ENCODE measurements at places on chromosomes 3 and 15.

GRCh38 chr15:100729461-100729860 lies 127.1 kb downstream of the ASB7 start:
- H3K36me3 ChIP-seq: no peaks in the 10 kb centered on the region
- no peak for DNase-seq
- H3K27ac ChIP-seq: no peak overlapping the region
- H3K27me3 ChIP-seq: no peaks in the 10 kb centered on the region

DNA sequence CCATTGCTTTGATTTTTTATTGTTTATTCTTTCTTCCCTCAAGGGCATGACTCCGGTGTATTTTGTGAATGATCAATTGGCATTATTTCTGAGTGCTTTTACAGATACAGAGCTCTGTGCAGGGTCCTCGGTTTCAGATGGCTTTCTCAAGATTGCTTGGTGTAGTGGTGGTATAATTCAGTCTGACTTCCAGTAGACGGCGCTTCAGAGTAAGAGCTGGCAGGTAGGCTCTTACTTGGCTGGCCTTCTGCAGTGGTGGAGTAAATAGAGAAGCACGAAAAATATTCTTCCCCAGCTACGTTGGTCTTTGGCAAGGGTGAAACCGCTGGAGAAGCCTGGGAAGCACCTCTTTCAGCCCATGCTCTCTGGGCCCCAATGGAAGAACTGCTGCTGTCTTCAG lies 723.0 kb upstream of the BCHE start:
- no peak overlapping the region for H3K27ac ChIP-seq
- H3K4me1 ChIP-seq: no peaks in the 10 kb centered on the region
- no peaks in the 10 kb centered on the region for H3K27me3 ChIP-seq
- H3K4me3 ChIP-seq: no peak overlapping the region
- DNase-seq: no peak

GRCh38 chr3:129211772-129212171 lies 28.1 kb upstream of the CNBP start:
- no peak overlapping the region for H3K4me3 ChIP-seq
- no peaks in the 10 kb centered on the region for H3K27me3 ChIP-seq
- no peaks in the 10 kb centered on the region for H3K36me3 ChIP-seq
- H3K27ac ChIP-seq: no peak overlapping the region

- no peaks in the 10 kb centered on the region for H3K4me1 ChIP-seq
- H3K27me3 ChIP-seq: no peaks in the 10 kb centered on the region
- peak overlapping the region; percentile 92 for H3K4me3 ChIP-seq
- peak overlapping the region; percentile 44 for H3K27ac ChIP-seq
Observed at GRCh38 chr3:44762170-44762677, 630 bp downstream of the KIF15 start.

DNA sequence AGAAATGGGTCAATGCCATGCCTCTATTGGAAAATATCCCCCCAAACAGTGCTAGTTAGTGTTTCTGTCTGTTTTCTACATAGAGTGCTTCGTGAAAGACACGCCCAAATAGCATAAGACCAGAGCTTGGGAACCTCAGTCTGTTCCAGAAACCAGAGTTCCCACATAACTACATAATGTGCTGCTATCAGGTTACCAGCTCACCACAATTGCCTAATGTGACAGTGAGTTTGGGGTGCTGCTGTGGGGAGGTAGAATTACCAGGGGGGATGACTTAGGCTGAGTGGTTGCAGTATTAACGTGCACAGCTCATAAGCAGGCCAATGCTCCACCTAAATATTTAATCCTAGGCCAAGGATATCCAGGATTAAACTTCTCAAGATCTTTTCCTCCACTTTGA lies 39.2 kb downstream of the DUT start:
- H3K27me3 ChIP-seq: peaks cover 12% of the 10 kb centered on the region
- H3K36me3 ChIP-seq: no peaks in the 10 kb centered on the region
- no peak overlapping the region for H3K4me3 ChIP-seq
- no peak overlapping the region for H3K27ac ChIP-seq
- peak; percentile 52 for DNase-seq

- peak; percentile 13 for DNase-seq
- H3K4me3 ChIP-seq: no peak overlapping the region
- H3K27ac ChIP-seq: no peak overlapping the region
- H3K4me1 ChIP-seq: peaks cover 38% of the 10 kb centered on the region
Observed at GRCh38 chr15:91885714-91886270, 32.3 kb downstream of the SLCO3A1 start.

DNA sequence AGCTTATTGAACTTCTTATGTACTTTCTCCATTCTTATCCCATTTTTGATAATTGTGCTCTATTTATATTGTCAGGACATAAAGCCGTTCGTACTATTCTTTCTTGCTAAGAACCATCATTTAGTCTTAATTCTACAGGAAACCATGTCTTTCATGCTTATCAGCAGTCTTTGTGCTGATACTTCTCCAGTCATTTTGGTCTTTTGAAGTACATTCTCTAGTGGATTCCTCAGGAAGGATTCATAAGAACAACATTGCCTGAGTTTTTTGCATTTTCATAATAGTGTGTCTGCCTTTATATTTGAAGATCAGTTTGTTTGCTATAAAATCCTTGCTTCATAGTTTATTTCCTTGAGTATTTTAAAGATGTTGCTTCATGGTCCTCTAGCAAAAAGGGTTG lies 126.6 kb upstream of the NEO1 start:
- H3K36me3 ChIP-seq: no peaks in the 10 kb centered on the region
- DNase-seq: no peak
- no peaks in the 10 kb centered on the region for H3K4me1 ChIP-seq
- no peak overlapping the region for H3K27ac ChIP-seq

DNA sequence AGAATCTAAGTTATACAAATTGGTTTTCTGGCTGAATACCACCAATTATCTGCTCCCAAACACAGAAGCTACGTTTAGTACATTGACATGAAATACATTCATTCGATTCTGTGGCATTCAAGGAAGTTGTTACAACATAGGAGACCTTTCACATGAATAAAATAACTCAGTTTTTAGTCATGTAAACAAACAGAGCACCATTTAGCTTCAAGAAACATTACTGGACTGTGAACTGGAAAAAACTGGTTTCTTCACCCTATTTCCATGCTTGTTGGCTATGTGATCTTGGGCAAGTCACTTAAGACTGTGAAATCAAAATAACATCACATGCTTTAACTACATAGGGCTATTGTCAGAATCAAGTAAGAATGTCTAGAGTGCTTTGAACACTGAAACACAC lies 46.2 kb downstream of the NRG4 start:
- no peaks in the 10 kb centered on the region for H3K36me3 ChIP-seq
- no peak overlapping the region for H3K27ac ChIP-seq
- no peaks in the 10 kb centered on the region for H3K4me1 ChIP-seq
- no peak overlapping the region for H3K4me3 ChIP-seq

- no peak for DNase-seq
- no peaks in the 10 kb centered on the region for H3K27me3 ChIP-seq
- no peak overlapping the region for H3K4me3 ChIP-seq
Observed at GRCh38 chr15:101313041-101313761, 18.2 kb upstream of the SNRPA1 start.

- H3K36me3 ChIP-seq: no peaks in the 10 kb centered on the region
- no peak overlapping the region for H3K4me3 ChIP-seq
- no peaks in the 10 kb centered on the region for H3K27me3 ChIP-seq
- H3K27ac ChIP-seq: no peak overlapping the region
- H3K4me1 ChIP-seq: no peaks in the 10 kb centered on the region
Observed at GRCh38 chr15:90691982-90692773, 25.0 kb upstream of the BLM start.

GRCh38 chr3:113721636-113722035 lies 24.4 kb downstream of the NAA50 start:
- H3K4me1 ChIP-seq: no peaks in the 10 kb centered on the region
- H3K36me3 ChIP-seq: peaks cover 39% of the 10 kb centered on the region
- DNase-seq: no peak
- H3K27ac ChIP-seq: no peak overlapping the region
- H3K27me3 ChIP-seq: no peaks in the 10 kb centered on the region

DNA sequence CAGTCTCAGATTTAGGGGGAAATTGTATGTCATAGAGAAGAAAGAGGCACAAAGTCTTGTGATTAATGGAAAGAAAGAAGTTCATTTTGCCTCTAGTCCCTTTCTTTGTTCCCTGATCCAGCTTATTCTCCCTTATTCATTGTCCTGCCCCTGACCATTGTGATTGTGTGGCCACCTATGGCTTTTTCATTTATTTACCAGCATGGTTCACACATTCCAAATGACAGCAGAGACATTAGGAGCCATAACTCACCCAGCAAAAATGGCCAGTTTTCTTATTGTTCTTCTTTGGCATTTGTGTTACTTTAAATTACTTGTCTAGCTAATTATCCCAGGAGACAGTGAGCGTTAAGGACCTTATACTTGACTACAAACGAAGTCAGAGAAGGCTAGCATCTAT lies 36.3 kb upstream of the SGO1 start:
- no peaks in the 10 kb centered on the region for H3K27me3 ChIP-seq
- DNase-seq: no peak

GRCh38 chr3:193491026-193491425 lies 63.7 kb downstream of the ATP13A4 start:
- no peak overlapping the region for H3K4me3 ChIP-seq
- H3K27me3 ChIP-seq: no peaks in the 10 kb centered on the region
- no peak for DNase-seq
- no peaks in the 10 kb centered on the region for H3K4me1 ChIP-seq

DNA sequence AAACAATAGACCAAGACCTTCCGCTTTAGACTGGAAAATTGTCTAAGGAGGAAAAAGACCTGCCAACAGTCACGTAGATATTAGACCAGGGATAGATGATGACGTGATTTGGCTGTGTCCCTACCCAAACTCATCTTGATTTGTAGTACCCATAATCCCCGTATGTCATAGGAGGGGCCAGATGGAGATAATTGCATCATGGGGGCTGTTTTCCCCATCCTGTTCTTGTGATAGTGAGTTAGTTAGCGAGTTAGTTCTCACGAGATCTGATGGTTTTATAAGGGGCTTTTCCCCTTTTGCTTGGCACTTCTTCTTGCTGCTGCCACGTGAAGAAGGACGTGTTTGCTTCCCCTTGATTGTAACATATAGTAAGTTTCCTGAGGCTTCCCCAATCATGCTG lies 31.7 kb upstream of the SUCLG2 start:
- no peak overlapping the region for H3K4me3 ChIP-seq
- no peaks in the 10 kb centered on the region for H3K36me3 ChIP-seq
- no peaks in the 10 kb centered on the region for H3K27me3 ChIP-seq
- no peak overlapping the region for H3K27ac ChIP-seq

- no peak overlapping the region for H3K4me3 ChIP-seq
- H3K27me3 ChIP-seq: no peaks in the 10 kb centered on the region
- peaks cover 22% of the 10 kb centered on the region for H3K36me3 ChIP-seq
- no peaks in the 10 kb centered on the region for H3K4me1 ChIP-seq
Observed at GRCh38 chr15:51448622-51449399, 107.4 kb downstream of the GLDN start.

GRCh38 chr3:101634591-101635196 lies 42.2 kb downstream of the ZBTB11 start:
- no peaks in the 10 kb centered on the region for H3K27me3 ChIP-seq
- H3K4me1 ChIP-seq: no peaks in the 10 kb centered on the region
- no peak overlapping the region for H3K4me3 ChIP-seq
- no peaks in the 10 kb centered on the region for H3K36me3 ChIP-seq
- no peak for DNase-seq
- H3K27ac ChIP-seq: no peak overlapping the region

DNA sequence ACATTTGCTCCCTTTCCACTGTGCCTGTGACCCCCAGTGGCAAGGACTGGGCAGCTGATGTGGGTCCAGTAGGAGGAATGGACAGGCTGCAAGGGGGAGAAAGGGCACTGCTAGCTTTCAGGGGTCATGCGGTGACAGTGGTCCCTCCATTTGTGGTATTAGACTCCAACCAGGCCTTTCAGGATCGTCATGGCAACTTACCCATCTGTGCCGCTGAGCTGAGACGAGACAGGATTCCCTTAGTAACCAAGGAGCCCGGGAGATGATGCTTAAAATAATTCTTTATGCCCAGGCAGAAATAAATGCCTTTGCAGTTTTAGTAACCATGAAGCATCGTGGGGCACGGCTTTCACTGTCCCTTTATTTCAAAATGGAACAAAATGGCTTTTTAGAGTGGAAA lies 15.9 kb upstream of the MRPL3 start:
- H3K4me3 ChIP-seq: no peak overlapping the region
- H3K27ac ChIP-seq: no peak overlapping the region
- H3K27me3 ChIP-seq: no peaks in the 10 kb centered on the region
- DNase-seq: no peak
- H3K36me3 ChIP-seq: no peaks in the 10 kb centered on the region

GRCh38 chr3:102532901-102533300 lies 98.1 kb downstream of the ZPLD1 start:
- DNase-seq: peak; percentile 80
- H3K4me1 ChIP-seq: no peaks in the 10 kb centered on the region
- H3K36me3 ChIP-seq: no peaks in the 10 kb centered on the region
- no peak overlapping the region for H3K27ac ChIP-seq

Data from cardiac muscle cell (in vitro differentiated cells and primary cell).